ENCODE measurements at places on chromosomes 5 and 9.

DNA sequence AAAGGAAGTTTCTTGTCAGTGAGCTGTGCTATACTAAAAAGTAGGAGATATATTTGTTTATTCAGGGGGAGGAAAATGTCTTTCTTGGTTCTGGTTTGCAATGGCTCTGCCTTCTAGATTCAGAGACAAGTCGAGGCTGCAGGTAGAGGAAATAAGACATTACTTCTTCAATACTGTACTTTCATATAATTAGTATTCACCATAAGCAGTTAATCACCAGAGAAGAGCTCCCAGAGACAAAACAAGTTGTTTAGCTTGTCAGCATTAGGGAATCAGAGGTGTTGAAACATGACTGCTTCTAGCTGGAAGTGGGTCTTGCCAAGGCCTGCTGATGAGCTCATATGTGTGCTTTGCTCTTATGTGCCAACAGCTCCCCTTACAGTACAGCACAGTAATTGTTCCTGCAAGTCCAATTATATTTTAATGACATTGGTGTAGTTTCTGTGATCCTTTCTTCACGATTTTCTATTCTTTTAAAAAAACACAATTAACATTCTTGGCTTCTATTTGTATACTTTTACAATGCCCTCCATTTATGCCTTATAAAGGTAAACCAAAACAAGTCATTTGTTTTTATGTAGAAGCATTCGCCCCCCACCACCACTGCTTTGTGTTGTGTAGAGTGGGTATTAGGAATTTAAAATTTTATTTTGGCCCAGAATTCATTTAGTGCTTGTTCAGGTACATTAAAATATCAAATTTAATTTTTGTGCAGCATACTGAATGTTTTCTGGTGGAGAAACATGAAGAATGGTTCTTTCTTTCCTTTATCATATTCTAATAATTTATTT is 112.2 kb downstream of the RPS23 start:
- no peak overlapping the region for H3K27ac ChIP-seq
- no peaks in the 10 kb centered on the region for H3K27me3 ChIP-seq
- H3K4me1 ChIP-seq = no peaks in the 10 kb centered on the region
- no peak overlapping the region for H3K4me3 ChIP-seq
- H3K36me3 ChIP-seq = no peaks in the 10 kb centered on the region

DNA sequence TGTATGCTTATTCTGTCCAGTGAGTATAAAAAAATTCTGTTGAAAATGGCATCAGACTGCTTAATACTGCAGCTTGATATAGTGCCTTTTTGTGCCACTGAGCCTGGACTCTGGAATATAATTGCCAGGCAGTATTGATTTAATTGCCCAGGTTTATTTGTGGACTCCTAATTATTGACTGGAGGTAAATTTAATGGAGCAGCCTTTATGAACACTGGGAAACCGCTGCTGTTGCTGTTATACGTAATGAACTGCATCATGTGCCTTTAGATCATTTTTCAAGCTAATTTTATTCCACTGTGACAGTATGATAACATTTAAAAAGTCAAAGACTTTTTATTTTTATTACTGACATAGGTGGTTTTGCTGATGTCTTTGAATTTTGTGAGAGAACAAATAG is 90.2 kb upstream of the SH3GL2 start:
- no peak overlapping the region for H3K27ac ChIP-seq
- H3K4me1 ChIP-seq = no peaks in the 10 kb centered on the region
- no peak overlapping the region for H3K4me3 ChIP-seq
- no peaks in the 10 kb centered on the region for H3K27me3 ChIP-seq
- DNase-seq = no peak

GRCh38 chr5:24363789-24364481 is 280.8 kb downstream of the CDH10 start:
- H3K4me3 ChIP-seq = no peak overlapping the region
- no peaks in the 10 kb centered on the region for H3K27me3 ChIP-seq
- no peak overlapping the region for H3K27ac ChIP-seq
- no peaks in the 10 kb centered on the region for H3K4me1 ChIP-seq
- DNase-seq = no peak
- no peaks in the 10 kb centered on the region for H3K36me3 ChIP-seq

DNA sequence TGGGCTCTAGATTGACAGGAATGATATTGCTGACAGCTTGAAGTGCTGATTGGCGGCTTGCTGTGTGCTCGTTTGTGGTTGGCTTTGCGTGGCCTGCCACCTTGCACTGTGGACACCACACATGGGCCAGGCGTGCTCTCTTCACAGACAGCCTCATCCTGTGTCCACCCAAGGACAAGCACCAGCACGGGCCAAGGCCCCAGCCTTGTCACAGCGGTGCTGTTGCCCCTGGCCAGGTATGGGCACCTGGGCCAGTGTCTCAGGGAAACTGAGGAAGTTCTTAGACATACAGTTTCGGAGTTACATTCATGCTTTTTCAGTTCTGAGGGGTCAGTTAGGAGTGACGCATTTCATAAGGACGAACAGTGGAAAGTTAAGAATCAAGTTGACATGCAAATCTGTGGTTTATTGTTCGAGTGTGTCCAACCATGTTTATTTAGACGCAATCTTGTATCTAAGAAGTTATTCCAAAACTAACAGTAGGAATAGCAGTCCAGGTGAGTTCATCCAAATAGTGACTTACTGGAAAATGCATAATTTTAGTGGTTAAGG is 125.9 kb downstream of the EHMT1 start:
- H3K36me3 ChIP-seq = no peaks in the 10 kb centered on the region
- no peak for DNase-seq
- H3K4me3 ChIP-seq = no peak overlapping the region
- no peaks in the 10 kb centered on the region for H3K27me3 ChIP-seq
- no peak overlapping the region for H3K27ac ChIP-seq

- peaks cover 4% of the 10 kb centered on the region for H3K27me3 ChIP-seq
- peaks cover 3% of the 10 kb centered on the region for H3K36me3 ChIP-seq
- H3K27ac ChIP-seq = no peak overlapping the region
- no peak for DNase-seq
Measured at GRCh38 chr5:39657943-39658342, 233.2 kb upstream of the DAB2 start.
